Endothelial cell of umbilical vein (primary cell): ENCODE measurements at places on chromosomes 13 and 19. TPM values are rescaled to one million over a fixed set of nuclear protein-coding genes. Genes with fewer than 3 reads are reported as not detected.

DNA sequence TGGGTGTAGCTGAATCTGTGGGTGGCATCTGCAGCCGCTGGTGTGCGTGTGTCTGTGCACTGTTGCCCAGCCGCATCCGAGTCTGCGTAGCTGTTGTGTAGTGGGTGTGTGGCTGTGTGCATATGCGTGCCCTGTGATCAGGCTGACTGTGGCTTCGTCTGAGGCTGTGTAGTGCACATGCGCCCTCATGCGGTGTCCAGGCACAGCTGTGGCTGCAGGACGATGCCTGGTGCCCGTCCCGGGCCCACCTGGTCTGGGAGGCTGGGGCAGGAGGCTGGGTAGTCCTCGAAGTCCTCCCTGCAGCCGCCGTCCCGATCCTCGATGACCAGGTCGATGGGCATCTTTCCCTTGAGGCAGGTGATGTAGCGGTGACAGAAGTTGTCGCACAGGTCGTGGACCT, 4.9 kb downstream of the MEIS3 start:
- no peak for DNase-seq

DNA sequence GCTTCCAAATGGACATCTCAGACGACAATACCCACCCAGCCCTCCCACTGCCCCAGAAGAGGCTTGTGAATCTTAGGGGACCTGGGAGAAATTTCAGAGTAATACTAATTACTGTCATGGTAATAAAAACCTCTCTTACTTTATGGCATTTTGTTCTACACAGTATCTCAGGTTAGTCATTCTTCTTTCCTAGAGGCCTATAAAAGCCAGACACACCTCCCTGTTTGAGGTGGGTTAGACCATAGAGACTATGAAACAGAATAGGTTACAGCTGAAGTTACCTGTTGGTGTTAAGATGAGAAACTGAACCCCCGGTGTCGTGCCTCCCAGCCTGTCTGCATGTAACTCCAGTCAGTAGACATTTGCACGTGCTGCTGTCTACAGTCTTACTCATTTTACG, 113.9 kb downstream of the SLC7A1 start:
- no peak for DNase-seq

Gene SLC25A41
- 0.39 TPM in 1 of 2 replicates, not detected in the other for total RNA-seq

DNA sequence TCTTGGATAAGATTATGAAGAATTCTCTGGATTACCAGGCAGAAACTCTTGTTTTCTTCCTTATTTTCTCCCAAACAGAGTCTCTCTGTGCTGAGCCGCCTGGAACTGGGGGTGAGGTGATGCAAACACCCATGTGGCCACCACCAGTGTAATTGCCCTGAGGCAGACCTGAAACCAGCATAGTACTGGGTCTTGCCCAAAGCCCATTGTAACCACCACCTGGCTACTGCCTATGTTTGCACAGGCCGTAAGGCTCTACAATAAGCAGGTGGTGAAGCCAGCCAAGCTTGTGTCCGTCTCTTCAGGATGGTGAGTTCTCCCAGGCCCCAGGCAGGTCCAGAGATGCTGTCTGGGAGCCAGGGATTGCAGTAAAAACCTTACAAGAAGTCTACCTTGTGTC, 18.9 kb upstream of the KBTBD7 start:
- no peak for DNase-seq

DNA sequence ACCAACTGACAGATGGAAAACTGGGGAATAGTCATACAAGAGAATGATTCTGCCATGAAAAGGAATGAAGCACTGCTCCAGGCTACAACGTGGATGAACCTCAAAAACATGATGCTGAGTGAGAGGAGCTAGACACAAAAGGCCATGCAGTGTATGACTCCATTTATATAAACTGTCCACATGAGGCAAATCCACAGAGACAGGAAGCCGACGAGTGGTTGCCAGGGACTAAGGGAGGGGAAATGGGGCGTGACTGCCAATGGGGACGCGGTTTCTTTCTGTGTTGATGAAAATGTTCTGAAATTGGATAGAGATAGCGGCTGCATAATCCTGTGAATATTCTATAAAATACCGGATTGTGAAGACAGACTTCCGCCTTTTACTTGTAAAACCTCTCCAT, 10.2 kb downstream of the SMIM7 start:
- DNase-seq, result peak; percentile 55

- no peak for DNase-seq
Measured at GRCh38 chr13:40996426-40997092, 22.6 kb downstream of the ELF1 start.

- peak; percentile 92 for DNase-seq
Measured at GRCh38 chr13:107211073-107211472, 643.1 kb upstream of the ARGLU1 start.

GRCh38 chr13:83672612-83673011, 209.7 kb downstream of the SLITRK1 start:
- DNase-seq, result no peak

GRCh38 chr19:40811478-40812341, 12.7 kb downstream of the EGLN2 start:
- DNase-seq, result no peak

Gene URAD
- total RNA-seq, result not detected in 2 replicates

Gene ZNF486
- total RNA-seq, result 5.4 and 8.4 TPM in 2 replicates

- no peak for DNase-seq
Measured at GRCh38 chr13:95791084-95791722, 114.3 kb downstream of the DNAJC3 start.

DNA sequence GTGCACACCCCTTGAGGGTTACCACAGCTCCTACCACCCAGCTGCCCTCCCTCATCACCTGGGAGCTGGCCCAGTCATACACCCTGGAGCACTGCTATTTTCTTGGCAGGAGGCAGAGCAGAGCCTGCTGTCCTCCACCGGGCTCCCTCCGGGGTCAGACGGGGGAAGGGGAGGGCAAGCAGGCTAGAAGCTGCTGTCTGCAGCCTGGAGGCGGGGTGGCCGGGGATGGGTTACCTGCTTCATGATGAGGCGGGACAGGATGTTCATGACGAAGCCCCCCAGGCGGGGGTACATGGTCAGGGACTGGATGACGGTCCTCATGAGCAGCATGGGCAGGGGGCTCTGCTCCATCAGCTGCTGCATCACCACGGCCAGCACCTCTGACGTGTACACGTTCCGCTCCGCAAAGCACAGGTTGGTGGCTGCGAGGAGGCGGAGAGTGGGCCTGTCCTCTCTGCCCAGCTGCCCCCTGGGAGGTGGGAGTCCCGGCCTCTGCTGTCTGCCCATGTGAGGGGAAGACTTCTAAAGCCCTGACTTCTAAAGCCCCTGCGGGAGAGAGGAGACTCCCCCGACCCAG, 2.7 kb upstream of the RSPH6A start:
- no peak for DNase-seq

Gene SIAH3
- total RNA-seq, result not detected in 2 replicates

DNA sequence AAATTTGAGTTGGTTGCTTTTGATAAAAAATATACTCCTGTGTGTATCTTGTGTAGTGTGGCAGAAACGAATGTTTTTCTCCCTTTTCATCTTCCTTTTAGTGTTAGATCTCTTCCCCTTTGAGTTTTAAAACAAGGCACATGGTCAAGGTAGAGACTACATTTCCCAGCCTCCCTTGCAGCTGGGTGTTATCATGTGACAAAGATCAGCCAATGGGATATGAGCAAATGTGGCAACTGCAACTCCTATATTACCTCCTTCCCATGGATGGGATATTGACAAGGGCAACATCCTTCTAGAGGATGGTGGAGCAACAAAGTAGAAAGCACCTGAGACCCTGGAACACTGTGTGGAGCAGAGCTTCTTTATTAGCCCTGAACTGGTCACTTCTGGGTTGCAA, 42.4 kb downstream of the ADGRE3 start:
- DNase-seq, result peak; percentile 26

DNA sequence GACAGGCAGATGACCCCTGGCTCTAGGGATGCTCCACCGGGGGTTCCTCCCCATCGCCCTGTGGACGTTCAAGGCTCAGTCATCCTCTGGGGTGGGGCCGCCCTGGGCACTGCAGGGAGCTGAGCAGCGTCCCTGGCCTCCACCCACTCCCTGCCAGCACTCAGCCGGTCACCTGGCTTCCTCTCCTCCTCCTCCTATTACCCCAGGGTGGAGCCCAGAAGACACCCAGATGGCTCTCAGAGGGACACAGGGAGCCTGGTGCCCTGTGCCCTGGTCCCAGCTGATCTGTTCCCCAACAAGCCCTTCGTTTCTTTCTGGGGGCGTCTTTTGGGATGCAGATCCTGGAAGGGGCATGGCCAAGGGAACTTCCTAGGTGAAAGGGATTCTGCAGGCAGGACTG, 3.7 kb upstream of the MKNK2 start:
- DNase-seq, result no peak

GRCh38 chr19:4376671-4376990, 23.7 kb downstream of the SH3GL1 start:
- DNase-seq, result no peak

GRCh38 chr13:39025433-39025839, 12.5 kb downstream of the PROSER1 start:
- DNase-seq, result no peak

Gene PRKD2
- total RNA-seq, result 94.9 and 101 TPM in 2 replicates

Gene GSX1
- total RNA-seq, result not detected in 2 replicates

DNA sequence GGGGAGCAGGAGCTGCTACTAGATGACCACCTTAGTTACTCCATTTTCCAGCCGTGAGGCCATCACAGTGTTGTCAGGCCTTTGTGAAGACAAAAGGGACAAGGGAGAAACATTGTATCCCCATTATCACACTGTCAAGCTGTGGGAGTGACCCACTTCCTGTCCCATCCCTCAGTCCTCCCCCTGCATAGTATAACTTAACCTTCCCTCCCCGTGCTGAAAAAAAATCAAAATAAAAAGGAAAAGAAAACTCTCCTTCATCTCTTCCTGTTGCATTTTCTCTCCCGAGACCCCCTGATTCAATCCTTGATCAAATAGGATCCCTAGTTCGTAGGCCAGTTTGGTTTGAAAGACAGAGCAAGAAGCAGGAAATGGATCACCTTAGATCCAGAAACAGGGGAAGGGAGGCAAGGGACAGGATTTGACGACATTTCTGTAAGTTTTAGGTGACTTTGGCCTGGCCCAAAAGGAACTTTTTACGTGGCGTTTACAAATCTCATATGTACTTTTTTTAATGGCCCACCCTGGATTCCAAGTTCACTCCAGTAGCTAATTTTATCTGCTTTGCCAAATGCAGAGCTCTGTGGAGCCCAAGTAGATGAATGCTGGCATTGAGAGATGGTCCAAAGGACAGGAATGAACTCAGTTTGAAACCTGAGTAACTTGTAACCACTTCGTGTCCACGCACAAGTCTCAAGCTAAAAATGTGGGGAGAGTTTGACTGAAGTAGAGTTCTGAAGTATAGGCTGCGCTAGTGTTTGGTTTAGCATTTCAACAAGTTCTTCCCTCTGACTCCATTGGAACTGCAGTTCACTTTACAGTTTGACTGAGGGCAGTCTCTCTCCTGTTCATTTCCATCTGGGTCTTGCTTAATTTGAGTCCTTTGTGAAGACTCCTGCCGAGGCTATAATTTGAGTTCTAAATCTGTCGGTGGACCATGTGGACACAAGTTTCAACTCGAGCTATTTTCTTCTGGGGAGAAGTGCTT, 16.6 kb upstream of the GATAD2A start:
- DNase-seq, result no peak

Gene CD177
- total RNA-seq, result 0.18 TPM in 1 of 2 replicates, not detected in the other
